ENCODE measurements at places on chromosomes 4 and X. TPM values are rescaled to one million over a fixed set of nuclear protein-coding genes. Genes with fewer than 3 reads are reported as not detected.

YY2 gene
- total RNA-seq: 4.2 TPM

HTR2C gene
- total RNA-seq: 3.4 TPM

PPEF1 gene
- 0.95 TPM for total RNA-seq

ZNF827 gene
- 20.2 TPM for total RNA-seq

MFAP3L gene
- 13.6 TPM for total RNA-seq

PDLIM5 gene
- total RNA-seq: 243 TPM

DNA sequence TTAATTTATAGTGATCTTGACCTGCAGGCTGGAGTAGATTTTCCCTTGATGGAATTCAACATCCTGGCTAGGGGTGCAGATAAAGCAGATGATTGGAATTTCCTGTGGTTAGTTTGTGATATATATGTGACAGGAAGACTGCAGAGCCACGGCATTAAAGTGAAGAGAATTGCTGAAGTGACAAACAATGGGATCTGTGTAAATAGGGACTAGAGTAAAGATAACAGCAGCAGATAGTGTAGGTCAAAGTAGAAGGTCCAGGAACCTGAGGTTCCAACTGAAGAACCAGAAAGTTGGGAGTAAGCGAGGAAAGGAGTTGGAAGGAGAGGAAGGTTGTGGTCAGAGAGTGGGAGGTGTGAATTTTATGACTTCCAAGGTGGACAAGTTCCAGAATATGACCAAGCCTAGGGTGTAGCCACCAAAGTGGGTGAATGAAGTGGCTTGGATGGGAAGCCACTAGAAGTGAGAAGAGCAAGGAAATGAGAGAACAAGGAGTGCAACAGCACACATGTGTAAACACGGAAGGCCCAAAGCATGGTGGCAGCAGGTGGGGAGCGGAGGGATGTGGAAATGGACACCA, 325.0 kb downstream of the RAB28 start:
- no peak for DNase-seq

DNA sequence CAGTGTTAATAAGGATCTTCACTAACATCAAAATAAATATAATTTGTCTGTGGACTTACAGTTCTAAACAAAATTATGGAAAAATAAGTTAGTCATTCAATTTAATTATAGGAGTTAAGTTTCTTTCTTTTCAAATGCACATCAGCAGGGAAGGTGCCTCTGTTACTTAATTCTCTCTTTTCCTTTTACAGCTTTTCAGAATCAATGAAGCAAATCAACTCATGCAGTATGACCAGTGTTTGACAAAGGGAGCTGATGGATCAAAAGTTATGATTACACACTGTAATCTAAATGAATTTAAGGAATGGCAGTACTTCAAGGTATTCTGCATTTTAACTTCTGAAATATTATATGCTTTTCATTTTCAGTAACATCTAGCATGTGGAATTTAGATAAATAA, 15.9 kb downstream of the HMGB2 start:
- no peak for DNase-seq

- DNase-seq: no peak
Observed at GRCh38 chrX:136344320-136344719, 43.6 kb downstream of the ADGRG4 start.

DNA sequence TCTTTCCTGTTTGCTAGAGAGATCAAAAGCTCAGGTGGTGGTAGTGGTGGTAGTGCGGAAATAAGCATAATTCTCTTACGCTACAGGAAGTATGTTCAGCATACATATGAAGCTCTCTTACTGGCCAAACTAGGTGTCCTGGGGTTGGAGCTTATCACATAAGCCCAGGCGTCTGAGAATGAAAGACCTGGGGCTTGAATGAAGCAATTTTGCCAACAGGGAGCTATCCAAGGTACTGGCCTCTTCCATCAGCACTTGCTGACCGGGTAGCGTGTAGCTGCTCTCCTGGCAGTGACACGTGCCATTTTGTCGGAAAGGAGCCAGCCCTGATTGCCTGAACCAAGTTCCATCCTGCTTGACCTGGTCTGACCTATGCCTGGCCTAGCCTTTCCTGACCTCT, 65.9 kb upstream of the HPF1 start:
- DNase-seq: peak; percentile 23

GRCh38 chr4:186855111-186855510, 131.5 kb upstream of the FAT1 start:
- no peak for DNase-seq

GRCh38 chr4:117560329-117560728, 474.0 kb upstream of the NDST3 start:
- DNase-seq: no peak

DNA sequence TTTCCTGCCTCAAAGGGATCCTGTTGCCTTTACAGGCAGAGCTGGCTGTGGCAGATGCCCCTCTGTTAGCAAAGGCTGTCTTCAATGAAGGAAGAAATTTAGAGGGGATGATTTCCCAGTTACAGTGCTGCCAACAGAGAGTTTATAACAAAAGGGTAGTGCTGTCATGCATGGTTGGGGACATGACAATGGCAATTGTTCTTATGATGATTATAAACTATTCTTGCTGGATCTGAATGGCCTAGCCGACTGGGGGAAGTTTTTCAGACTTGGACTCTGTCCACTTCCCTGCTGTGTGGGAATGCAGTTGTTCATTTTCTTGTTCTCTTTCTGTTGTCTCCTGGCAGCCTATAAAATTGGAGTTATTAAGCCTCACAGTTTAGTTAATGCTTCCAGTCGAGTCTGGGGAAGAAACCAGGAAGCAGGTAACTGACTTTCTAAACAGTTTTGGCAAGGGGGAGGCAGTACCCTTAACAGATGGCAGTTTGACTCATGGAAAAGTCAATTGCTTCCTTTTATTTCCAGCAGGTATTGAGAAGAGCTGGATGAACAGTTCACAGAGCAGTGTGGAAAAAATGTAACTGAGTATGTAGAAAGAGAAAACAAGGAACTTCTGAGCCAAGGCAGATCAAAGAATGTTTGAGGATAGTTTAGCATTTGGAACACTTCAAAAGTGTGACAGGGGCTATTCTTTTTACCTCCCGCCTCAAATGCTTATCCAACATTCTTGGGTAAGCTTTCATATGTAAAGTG, 582.6 kb downstream of the RAPGEF2 start:
- DNase-seq: peak; percentile 1

GRCh38 chr4:76198411-76199237, 15.0 kb downstream of the SCARB2 start:
- DNase-seq: peak; percentile 92

- no peak for DNase-seq
Observed at GRCh38 chrX:43949669-43950068, 23.5 kb downstream of the NDP start.

DNA sequence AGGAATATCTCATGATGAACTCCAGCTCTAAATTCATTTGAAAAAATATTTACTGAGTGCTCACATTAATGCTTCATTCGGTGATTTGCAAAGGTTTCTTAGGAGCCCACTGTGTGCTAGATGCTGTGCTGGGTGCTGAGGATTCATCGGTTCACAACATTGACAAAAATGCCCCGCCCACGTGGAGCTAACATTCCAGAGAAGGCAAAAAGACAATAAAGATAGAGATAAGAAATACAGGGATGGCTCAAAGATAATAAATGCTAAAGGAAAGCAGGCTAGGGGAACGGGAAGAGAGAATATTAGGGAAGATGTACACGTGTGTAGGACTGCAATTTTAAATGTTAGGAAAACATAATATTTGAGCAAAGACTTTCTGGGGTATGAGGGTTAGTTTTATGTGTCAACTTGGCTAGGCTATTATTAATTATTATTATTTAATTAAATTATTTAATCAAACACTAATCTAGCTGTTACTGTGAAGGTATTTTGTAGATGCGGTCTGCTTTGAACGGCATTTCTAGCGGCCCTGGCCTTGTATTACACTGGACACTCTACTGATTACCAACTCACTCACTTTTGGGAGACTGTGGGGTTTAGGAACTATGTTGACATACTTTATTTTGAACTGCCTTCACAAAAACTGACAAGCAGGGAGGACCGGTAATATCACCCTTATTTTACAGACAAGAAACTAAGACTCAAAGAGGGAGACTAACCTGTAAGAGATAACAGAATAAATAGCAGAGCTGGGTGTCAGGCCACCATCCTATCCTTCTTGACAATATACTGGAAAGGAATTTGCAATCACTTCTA, 61.9 kb upstream of the IRF2 start:
- DNase-seq: no peak

DNA sequence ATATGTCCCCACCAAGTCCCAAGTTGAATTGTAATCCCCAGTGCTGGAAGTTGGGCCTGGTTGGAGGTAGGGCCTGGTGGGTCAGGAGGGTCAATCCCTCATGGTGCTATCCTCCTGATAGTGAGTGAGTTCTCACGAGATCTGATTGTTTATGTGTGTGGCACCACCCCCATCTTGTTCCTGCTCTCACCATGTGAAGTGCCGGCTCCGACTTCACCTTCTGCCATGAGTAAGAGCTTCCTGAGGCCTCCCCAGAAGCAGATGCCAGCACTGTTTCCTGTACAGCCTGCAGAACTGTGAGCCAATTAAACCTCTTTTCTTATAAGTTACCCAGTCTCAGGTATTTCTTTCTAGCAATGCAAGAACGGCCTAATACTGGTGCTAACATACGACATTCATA, 22.7 kb upstream of the TMEM33 start:
- DNase-seq: no peak

- no peak for DNase-seq
Observed at GRCh38 chr4:112284166-112284565, 1.5 kb downstream of the TIFA start.

DNA sequence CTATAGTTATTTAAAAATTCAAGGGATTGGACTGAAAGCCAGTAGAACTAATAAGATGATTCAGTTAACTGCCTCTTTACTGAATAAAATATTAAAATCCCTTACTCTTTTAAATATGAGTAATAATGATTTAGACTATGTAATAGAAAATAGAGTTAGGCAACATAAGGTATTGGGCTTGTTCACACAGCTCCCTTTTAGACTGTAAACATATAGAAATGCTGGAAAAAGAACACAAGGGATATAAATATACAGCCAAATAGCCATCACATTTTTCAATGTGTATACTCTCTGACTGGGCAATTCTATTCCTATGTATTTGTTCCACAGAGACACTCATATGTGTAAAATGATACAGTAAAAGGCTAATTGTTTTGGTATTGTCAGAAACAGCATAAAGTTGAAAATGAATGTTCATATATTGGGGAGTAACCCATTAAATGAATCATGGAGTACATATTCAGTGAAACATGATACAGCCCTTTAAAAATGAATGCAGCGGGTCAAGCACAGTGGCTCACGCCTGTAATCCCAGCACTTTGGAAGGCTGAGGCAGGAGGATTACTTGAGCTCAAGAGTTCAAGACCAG, 129.8 kb downstream of the TBC1D19 start:
- no peak for DNase-seq

DNA sequence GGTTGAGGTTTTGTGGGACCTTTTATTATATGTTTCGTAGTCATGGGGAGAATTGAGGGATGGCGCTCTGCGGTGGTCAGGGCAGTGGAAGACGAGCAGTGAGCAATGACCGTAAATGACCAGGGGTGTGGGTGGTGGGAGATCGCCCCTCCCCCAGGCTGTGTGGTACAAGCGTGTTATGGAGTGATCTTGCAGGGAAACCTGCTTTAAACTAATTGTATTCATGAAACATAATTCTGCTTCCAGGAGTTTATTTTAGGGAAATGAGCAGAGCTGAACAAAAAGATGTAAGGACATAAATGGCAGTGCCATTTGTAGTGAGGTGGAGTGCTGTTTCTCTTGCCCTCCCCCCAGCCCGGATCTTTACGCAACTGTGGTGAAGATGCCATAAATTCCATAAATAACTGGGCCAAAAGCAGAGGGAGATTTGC, 20.2 kb downstream of the GYG2 start:
- no peak for DNase-seq

DNA sequence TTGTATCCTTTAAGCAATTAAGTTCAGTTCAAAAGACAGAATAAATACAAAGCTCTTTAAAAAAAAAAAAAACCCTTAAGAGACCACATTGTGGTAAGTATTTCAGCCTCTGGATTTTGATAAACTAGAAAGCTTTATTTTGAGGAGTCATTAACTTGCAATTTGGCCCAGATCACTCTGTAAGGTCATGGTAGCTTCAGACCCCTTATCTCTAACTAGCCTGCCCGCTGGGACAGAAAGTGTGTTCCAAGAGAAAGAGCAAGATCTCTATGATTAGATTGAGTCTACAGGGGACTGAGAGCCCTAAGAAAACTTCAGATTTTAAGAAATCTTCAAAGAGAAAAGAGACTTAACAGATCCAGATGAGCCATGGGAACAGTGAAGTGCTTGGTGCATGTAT, 45.6 kb downstream of the GALNT7 start:
- DNase-seq: no peak

GRCh38 chr4:108917255-108917654, 154.4 kb upstream of the ETNPPL start:
- no peak for DNase-seq

GRCh38 chr4:103075435-103075893, 1.1 kb downstream of the SLC9B2 start:
- DNase-seq: no peak

DNA sequence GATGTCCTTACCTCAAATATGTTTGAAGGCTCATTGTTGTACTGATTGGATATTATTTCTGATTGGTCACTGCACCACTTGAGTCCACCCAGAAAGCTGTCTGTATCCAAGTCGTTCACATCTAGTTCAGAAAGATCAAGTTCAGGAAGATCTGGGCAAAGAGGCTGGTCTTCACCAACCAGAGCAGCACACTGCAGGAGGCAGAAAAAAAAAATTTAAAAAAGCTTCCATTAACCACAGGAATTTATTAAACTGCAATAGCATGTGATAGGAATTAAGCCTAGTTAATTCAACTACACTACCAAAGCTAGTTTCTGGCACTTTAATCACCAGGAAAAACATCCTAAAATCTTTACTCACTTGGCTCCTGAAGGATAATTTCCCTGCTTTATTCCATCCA, 5.1 kb downstream of the PPARGC1A start:
- no peak for DNase-seq

GRCh38 chr4:108893468-108893867, 130.6 kb upstream of the ETNPPL start:
- DNase-seq: no peak

GRCh38 chr4:126568652-126569570, 1063.8 kb upstream of the INTU start:
- peak; percentile 31 for DNase-seq

GRCh38 chr4:2939383-2940243, 23.6 kb downstream of the NOP14 start:
- DNase-seq: no peak

DNA sequence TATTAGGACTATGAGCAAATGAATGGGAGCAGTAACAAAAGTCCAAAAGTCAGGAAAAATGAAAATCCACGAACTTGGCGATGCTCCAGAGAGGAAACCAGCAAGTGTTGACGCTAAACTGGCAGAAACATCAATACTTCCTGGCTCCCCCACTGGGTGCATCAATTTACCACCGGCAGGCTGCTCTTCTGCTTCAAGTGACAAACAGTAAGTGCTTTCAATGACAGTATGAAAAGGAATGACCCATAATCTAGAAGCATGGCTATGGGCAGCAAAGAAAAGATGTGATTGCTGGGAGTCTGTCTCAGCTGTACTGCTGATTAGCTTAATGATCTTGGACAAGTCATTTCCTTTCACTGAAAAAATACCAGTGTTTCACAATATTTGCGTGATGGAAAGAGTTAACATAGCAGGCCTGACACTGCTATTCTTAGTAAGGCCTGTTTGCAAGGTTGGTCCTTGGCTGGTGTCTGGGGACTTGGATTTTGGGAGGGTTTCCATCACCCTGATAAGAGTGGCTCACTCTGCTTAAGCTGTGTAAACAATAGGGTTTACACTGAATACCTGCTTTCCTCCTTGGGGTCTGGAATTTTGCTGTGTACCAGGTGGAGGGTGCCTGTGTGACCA, 8.7 kb downstream of the ATP11C start:
- no peak for DNase-seq
